Immature natural killer cell (primary cell): ENCODE measurements at places on chromosomes 3 and 15.

DNA sequence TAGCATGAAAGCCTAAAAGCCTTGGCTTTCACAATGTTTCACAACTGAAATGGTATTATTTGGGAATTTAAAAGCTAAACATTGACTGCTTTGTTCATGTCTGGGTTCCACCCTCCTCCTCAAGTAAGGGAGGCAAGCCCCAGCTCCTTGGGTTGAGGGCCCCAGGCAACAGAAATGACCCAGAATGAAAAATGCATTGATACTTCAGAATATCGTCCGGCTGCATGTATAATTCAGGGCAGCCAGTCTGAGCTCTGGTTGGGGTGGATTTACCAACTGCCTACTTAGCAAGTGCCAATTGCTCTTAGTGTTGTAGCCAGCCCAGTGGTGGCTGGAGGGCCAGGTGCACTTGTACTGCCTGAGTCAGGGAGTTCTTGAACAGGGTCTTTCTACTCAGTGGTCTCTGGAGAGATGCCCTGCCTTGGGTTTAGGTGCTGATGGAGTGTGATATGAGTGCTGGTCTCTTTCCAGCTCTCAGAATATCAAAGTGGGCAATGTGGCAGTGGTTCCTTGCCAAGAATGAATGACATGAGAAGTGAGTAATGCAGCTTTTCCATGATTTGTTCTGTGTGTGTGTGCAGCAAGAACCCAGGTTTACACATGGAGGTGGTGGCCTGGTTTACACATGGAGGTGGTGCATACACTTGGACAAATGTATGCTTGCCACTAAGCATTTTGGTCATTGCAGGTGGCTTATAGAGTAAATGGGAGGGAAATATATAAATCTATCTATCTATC is 40.9 kb upstream of the ADAMTSL3 start:
- no peaks in the 10 kb centered on the region for H3K36me3 ChIP-seq
- H3K4me1 ChIP-seq, result no peaks in the 10 kb centered on the region
- no peak overlapping the region for H3K4me3 ChIP-seq
- H3K27me3 ChIP-seq, result peaks cover 3% of the 10 kb centered on the region

GRCh38 chr3:109224333-109224732 is 87.8 kb downstream of the C3orf85 start:
- H3K36me3 ChIP-seq, result no peaks in the 10 kb centered on the region
- no peaks in the 10 kb centered on the region for H3K27me3 ChIP-seq
- H3K27ac ChIP-seq, result no peak overlapping the region
- no peak overlapping the region for H3K4me3 ChIP-seq

- H3K4me1 ChIP-seq, result peaks cover 3% of the 10 kb centered on the region
- no peak for DNase-seq
- H3K36me3 ChIP-seq, result no peaks in the 10 kb centered on the region
- H3K27me3 ChIP-seq, result no peaks in the 10 kb centered on the region
Measured at GRCh38 chr15:35431281-35431680, 114.7 kb downstream of the DPH6 start.

DNA sequence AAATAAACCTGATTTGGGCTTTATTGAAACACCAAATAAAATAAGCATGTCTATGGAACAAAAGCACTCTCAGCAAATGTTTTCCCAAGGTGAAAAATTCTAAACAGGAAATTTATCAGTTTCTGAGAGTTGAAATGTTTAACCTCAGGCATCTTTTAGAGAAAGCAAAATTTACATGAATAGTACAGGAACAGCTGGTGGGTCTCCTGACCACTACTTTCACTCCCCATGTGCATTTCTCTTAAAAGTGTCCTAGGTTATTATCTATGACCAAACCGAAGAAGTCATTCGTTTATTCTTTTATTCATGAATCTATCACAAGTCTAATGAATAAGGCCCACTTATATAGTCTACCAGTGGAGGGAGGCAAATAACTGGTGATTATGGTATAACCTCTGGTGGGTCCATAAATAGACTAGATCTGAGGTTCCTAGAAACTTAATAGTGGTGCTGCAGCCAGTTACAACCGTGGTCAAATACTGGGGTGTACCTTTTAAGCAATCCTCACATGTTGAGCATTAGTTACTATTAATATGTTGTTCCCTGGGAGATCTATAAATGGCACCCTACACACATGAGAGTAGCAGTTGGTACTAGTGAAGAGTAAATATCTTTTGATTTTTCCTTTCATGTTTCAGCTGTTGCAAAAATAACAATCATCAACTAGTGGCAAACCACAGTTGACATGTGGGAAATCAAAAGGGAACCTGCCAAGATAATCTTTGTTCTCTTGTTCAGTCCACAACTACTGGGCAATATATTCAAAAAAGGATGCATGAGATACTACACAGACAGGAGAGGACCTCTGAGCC is 169.3 kb upstream of the STAC start:
- DNase-seq, result no peak
- no peaks in the 10 kb centered on the region for H3K4me1 ChIP-seq
- H3K27ac ChIP-seq, result no peak overlapping the region
- H3K27me3 ChIP-seq, result no peaks in the 10 kb centered on the region
- H3K36me3 ChIP-seq, result no peaks in the 10 kb centered on the region
- H3K4me3 ChIP-seq, result no peak overlapping the region

DNA sequence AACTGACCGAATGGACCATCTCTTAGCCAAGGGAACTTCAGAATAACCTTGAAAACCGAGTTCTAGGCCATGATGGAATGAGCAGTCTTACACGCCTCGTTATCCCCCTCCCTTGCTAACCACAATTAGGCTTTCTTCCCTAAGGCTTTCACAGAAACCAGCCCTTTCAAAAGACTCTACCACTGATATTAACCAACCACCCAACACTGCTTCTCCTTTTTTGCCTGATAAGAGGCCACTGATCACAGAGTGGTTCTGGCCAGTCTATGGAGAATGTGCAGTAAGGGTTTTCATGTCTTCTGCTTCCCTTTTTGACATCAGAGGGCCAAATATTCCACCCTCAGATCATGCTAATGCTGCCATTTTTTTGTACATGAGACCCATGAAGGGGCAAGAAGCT is 59.3 kb downstream of the MCF2L2 start:
- H3K27me3 ChIP-seq, result no peaks in the 10 kb centered on the region
- no peak overlapping the region for H3K4me3 ChIP-seq
- no peak for DNase-seq
- peaks cover 3% of the 10 kb centered on the region for H3K36me3 ChIP-seq
- H3K4me1 ChIP-seq, result no peaks in the 10 kb centered on the region

DNA sequence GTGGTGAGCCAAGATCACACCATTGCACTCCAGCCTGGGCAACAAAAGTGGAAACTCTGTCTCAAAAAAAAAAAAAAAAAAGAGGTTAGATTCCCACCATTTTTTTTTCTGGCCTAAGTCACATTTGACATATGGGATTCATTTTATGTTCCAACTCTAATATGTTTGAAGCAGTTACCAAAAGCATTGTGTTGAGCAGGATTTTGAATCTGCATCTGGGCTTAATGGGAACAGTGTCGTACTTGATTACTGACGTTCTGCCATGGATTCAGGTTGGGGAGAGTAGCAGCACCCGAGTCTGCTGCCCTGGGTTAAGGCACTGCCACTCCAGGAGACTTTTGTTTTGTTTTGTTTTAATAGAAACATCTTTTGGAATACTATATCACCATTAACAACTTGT is 348.7 kb upstream of the TBL1XR1 start:
- no peak overlapping the region for H3K27ac ChIP-seq
- DNase-seq, result no peak
- no peak overlapping the region for H3K4me3 ChIP-seq
- H3K27me3 ChIP-seq, result peaks cover 9% of the 10 kb centered on the region
- H3K36me3 ChIP-seq, result no peaks in the 10 kb centered on the region

DNA sequence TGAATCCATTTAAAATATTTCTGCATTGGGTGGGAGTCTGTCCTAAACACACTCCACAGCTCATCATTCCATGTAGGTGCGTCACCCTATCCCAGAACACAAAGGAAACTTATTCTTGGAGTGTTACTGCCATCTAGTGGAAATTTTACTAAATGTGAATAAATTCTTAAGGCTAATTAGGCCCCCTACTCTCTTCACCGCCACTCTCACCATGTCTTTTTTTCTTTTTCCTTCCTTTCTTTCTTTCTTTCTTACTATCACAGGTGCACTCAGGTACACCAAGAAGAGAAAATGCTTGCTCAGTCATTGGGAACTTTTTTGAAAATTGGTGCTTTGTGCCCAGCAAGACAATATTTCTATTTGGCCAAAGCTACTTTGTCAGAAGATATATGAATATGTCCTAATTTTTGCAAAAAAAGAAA is 26.4 kb upstream of the ATP8B4 start:
- no peak overlapping the region for H3K4me3 ChIP-seq
- DNase-seq, result peak; percentile 51
- H3K27ac ChIP-seq, result no peak overlapping the region
- H3K27me3 ChIP-seq, result peaks cover 4% of the 10 kb centered on the region
- no peaks in the 10 kb centered on the region for H3K4me1 ChIP-seq
